Hematopoietic multipotent progenitor cell treated with erythropoietin and hydrocortisone succinate and interleukin-3 and kit ligand, for 15 days (in vitro differentiated cells): ENCODE measurements at places on chromosomes 5 and 9.

DNA sequence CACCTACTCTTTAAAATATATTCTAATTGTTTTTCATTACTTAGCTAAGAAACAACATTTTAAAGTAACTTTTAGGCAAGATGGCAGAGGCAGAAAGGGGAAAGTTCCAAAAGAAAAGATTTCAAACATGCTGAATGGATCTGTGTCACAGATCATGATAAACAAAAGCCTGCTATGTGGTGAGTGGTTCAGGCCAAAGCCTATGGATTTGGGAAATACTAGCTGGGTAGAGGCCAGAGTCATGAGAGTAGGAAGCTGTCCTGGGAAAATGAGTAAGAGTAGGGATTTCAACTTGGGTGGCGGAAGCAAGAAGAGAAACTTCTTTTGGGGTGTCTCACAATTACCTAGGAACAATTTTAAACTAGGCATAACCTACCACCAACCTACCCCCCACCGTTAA is 68.7 kb upstream of the GRHPR start:
- no peak for DNase-seq

DNA sequence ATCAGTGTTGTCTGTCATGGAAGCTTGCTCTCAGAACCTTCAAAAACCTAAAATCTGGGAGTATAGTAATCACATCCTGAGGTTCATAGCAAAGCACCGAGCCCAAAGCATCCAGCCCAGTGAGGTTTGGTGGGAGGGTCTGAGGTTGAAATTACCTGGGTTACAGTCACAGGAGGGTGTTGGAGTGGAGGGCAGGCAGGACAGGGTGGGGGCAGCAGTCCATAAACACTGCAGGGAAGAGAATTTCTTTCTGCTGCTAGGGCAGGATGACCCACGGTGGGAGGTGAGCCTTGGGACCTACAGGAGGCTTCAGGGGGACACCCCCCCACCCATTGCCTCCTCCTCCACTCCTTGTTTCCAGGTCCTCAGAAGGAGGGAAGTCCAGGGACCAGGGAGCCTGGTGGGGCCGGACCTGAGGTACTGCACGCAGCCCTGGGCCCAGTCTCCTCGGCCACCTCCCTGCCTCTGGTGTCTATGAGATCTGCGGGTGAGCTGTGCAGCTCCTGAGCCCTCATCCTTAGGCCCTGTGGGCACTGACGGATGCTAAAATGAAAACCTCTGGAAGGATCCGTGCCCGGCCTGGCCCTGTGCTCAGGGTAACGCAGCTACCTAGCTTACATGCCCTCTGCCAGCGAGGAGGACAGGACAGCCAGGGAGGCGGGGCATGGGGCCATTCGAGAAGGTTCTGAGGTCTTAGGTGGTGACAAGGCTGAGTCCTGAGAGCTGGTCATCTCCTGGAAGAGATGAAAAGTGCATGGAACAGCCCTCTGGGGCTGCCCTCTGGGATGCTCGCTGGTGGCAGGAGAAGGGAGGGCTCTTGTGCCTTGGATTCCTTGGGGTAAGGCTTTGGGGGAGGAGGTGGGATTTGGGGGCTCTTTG is 1.8 kb upstream of the ADCY2 start:
- no peak for DNase-seq

GRCh38 chr9:116700882-116701865 is 14.1 kb downstream of the TRIM32 start:
- DNase-seq, result no peak

GRCh38 chr5:40909264-40909663 is at the start of gene C7:
Gene C7 (plus strand): TSS chr5:40909497. CDS start chr5:40909611, 114 bp downstream.
- no peak for DNase-seq

GRCh38 chr9:38718148-38718547 is 1.8 kb downstream of the FAM240B start:
- DNase-seq, result no peak

GRCh38 chr9:5518171-5518936 is 8.0 kb downstream of the PDCD1LG2 start:
- DNase-seq, result no peak

GRCh38 chr5:58235299-58235698 is 224.6 kb downstream of the PLK2 start:
- no peak for DNase-seq

- no peak for DNase-seq
Observed at GRCh38 chr5:132229236-132229635, 1.6 kb upstream of the P4HA2 start.

DNA sequence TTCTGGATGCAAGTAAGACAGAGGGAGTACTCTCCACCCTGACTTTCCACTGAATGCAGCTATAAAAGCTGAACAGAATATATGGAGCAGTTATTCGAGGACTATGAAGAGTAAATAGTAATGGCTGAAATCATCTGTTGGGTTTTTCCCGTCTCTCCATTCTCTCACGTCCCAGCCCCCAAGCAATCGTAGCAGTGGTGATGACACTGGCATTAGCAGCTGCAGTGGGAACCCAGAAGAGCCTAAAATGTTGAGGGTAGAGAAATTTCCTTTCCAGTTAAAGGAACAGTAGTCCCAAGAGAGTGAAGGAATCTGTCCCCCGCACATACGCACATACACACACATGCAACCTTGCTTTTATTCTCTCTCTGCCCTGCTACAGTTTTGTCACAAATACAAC is 33.2 kb downstream of the MED27 start:
- DNase-seq, result no peak

- no peak for DNase-seq
Observed at GRCh38 chr9:88536023-88536324, 996 bp downstream of the NXNL2 start.

DNA sequence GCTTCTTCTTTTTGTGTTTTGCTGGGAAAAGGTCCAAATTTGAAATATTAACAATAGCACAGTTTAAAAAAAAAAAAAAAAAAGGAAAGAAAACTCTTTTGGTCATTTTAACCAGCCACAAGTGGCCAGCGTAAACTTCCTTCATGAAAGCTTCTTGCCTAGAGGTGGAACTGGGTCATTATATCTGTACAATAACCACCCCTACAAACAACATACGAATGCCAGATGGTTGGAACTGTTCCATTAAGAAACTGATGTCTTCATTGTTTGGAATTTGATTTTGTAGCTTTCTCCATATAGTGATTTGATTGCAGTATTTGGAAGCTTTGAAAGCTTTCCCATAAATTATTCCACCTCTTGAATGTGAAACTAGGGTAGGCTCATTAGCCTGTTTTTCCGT is 18.3 kb upstream of the LPAR1 start:
- no peak for DNase-seq

DNA sequence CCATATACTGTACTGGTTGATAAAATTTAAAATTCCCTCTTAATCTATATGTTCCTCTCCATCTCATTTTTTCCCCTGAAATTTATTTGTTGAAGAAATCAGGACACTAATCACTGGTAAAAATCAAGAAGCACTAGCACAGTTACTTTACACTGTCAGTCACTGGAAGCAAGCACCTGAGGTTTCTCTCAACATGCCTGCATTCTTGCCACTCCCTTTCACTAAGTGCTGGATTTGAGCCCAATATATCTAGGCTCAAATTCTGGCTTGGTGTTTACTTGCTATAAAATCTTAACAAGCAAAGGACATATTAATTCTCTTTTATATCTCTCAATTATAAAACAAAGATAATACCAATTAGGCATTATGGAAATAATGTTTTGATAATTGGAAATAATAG is 58.6 kb downstream of the DIAPH1 start:
- DNase-seq, result no peak

- no peak for DNase-seq
Observed at GRCh38 chr9:136104916-136105315, 9.8 kb upstream of the NACC2 start.

DNA sequence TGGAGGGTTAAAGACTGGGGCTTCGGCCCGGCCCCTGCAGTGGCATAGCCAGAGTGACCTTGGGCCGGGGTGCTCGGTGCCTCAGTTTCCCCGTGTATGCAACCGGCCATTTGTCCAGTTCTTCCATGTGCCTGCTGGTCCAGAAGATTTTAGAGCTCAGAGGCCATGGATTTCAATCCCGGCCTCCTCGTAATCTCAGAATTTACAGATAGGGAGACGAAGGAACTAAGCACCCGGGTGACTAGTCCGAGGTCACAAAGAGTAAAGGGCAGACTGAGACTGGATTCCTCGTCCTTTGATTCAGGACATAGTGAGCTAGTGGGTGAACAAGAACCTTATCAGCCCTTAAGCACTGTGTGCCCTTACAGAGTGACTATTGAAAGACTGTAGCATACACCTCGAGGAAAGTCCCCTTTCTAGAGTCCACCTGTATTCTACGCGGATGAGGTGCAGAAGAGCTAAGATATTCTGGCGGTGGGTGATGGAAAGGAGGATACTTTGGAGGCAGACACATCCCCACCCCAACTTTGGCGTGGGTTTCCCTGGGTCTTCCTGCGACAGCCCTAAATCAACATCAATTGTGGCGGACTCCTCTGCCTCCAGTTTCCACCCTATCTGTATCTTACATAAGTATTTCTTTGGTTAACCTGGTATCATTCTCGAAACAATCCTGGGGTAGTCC is 597 bp downstream of the SLC31A1 start:
- peak; percentile 40 for DNase-seq

DNA sequence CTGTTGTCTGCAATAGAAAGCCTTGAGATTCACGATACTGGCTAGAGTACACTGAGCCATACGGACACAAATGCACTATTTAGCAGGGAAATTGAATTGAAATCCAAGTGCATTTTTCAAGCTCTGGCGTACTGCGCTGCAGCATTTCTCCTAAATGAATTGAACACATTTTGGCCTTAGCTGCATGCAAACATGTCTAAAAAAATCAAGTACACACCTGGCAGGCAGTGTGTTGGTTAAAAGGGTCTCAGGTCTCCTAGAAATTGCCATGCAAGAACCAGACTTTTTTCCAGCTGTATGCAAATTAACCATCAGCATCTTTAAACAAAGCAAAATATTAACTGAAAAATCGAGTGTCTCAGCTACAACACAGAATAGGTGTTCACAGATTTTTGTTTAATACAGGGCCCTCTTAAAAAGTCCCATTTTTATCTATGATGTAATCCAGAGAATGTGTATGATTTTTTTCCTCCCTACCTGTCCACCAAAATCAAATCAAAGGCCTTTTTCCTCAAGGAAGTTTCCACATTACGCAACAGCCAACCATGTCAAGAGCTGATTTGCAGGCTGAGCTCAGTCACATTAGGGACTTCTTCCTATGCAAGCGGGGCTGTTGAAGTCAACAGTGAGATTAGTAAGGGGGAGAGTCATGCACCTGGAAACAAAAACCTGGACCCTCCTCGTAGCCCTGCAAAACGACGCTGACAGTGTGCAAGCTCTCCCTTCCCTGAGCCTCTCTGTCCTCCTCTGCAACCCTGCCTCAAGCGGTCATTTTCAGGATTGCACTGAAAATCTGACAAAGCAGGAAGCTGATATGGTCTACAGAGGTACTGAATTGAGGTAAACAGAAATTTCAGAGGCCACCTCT is 14.1 kb upstream of the SFXN1 start:
- peak; percentile 23 for DNase-seq

DNA sequence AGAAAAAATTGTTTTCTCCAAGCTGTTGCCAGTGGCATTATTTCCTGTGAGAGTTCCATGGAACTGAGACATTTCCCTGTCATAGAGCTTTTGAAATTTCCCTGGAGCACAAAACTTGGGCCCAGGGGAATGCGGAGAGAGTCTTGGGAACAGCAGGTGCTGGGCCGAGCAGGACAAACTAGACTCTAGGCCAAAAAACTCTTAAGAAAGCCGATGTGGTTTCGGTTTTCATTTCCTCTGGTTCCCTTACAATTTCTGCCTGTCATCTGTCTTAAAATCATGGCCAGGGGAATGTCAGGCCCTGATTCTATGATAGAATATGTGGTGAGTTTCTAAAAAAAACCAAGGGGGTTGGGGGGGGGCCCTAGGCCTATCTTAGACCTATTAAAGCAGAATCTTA is 4.6 kb downstream of the SLC35A4 start:
- DNase-seq, result no peak

- DNase-seq, result peak; percentile 20
Observed at GRCh38 chr9:112174965-112175795, at the start of gene SUSD1. Gene SUSD1 (minus strand): TSS chr9:112175297. CDS start chr9:112175235, 62 bp downstream.

DNA sequence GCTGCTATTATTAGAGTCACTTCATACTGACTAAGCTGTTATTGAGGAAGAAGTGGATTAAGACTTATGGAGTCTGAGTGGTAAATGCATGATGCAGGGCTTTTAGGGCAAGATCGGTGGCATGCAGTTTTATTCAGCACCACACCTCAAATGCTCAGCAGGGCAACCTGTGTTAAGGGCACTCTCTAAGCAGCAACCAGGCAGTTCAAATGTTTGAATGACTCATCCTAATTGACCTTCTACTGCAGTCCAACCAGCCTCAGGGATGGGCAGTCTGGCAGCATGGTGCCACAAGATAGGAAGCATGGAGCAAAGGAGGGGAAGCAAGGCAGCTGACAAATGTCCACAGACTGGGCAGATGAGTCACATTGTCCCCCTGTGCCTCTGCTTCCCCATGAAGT is 80.2 kb upstream of the MIER3 start:
- no peak for DNase-seq

DNA sequence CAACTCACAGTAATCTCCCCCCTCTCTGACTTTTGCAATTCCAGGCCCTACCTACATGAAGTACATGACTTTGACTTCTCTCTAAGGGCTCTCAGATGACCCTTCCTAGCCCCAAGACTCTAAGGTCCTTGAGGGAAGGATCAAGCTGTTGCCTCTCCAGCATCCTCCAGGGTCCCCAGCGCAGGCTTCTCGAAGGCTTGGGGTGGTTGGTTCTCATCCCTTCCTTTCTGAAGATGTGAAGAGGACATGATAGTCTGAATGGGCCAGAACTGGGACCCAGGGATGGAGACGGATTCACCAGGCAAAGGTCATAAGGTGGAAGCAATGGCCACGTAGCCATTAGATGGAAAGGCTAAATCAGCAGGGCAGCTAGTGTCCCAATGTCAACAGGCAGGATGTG is 86.8 kb downstream of the NRG2 start:
- no peak for DNase-seq

DNA sequence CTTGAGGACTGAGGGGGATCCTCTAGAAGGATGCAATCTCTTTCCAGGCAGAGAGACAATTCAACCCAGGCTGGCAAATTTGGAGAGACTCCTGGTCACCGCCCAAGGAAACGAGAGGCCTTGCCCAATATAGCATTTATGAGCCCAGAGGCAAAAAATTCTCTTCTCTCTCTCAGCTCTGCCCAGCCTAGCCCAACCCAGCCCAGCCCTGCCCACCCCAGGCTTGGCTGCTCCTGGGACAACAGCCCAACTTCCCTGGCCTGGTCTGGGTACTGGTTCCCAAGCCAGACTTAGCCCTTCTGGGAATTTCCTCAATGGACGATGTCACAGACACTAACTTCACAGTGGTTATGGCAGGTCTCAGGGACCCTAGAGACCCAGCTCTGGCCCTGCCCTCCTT is 116.5 kb downstream of the PSD2 start:
- no peak for DNase-seq

- DNase-seq, result no peak
Observed at GRCh38 chr9:134912126-134912840, 5.4 kb downstream of the FCN1 start.

GRCh38 chr5:177303925-177304391 is 359 bp downstream of the PRELID1 start:
- peak; percentile 28 for DNase-seq
